Activated CD8-positive, alpha-beta memory T cell treated with anti-CD3 and anti-CD28 coated beads for 1 hour (primary cell): ENCODE measurements at places on chromosomes 1 and 21.

DNA sequence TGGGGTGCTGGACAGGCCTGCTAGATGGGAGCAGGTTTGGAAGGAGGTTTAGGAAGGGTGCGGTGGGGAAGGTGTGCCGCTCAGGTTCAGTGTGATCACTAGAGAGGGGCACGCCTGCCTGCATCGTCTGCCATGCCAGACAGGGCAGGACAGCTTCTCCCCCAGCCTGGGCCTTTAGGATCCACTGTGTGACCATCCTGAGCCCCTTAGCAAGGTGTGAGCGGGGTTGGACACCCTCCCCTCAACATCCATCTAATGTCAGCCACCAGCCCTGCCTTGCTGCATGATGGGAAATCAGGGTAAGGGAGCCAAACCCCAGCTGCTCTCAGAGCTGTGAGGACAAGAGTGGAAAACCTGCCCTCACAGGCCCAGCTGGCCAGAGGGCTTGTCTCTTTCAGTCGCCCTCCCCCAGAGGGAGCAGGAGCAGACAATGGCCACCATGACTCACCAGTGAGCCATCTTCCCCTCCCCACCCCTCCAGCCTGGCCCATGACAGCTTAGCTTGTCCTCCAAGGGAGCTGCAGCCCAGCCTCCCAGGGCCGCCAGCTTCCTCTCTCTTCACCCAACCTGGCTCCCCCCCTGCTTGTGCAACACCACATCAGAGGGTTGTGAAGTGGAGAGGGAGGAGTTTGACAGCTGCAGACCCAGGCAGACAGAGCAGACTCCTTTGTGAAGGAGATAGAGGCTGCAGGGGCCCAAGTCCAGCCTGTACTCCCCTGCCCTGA is 37.0 kb downstream of the NUAK2 start:
- DNase-seq, result peak; percentile 84

DNA sequence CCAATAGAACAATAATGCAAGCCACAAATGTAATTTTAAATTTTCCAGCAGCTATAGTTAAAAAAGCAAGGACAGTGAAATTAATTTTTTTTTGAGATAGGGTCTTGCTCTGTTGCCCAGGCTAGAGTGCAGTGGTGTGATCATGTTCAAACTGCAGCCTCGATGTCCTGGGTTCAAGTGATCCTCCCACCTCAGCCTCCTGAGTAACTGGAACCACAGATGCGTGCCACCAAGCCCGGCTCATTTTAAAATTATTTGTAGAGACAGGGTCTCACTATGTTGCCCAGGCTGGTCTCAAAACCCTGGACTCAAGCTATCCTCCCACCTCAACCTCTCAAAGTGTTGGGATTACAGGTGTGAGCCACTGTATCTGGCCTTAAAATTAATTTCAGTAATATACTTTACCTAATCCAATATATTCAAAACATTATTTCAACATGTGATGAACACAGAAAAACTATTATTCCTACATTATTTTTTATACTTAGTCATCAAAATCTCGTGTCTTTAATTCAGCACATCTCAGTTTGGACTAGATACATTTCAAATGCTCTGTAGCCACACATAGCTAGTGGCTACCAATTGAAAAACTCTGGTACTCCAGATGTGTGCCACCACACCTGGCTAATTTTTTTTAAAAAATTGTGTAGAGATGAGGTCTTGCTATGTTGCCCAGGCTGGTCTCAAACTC is 10.8 kb upstream of the ID3 start:
- no peak for DNase-seq

DNA sequence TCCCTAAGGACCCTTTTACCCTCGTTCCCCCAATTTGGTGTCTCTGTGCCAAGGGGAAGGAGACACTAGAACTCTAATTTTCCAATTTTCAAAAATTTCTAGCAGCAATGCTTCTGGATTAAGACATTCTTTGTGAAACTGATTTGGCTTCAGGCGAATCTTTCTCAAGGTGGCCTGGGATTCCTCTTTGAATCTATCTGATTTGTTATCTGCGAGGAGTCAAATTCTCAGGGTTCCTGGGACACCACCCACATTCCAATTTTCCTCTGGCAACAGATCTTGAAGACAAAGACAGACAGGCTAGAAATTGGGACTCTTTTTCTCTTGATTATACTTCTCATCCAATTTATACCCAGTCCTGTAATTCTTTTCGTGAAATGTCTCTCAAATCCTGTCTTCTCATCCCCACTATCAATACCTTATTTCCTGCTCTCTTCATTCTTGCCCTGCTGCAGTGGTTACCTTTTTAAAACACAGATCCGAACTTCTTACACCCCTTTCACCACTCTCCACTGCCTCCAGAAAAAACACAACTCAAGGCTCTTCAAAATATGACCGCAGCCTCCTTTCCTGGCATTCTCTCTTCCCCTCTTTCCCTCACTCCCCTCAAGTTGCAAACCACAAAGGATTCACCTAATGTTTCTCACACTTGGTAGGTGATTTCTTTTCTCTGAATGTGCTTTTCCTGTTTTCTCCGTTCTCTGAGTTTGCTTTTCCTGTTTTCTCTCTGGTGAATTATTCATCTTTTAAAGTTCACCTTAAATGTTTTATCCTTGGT is 2.7 kb upstream of the MPZL1 start:
- DNase-seq, result no peak

DNA sequence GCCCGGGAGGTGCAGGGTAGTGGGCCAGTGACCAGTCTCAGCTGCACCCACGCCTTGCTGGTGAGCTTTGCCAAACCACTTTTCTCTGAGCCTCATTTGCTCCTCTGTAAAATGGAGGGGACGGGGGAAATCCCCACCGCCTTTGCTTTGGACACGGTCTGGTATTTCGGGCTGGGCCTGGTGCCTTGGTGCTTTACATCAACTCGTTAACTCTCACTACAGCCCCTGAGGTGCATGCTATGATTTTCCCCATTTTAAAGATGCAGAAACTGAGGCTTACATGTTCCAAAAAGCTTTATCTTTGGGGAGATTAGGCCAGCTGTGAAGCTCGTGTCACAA is 116.1 kb upstream of the RUNX3 start:
- DNase-seq, result no peak

DNA sequence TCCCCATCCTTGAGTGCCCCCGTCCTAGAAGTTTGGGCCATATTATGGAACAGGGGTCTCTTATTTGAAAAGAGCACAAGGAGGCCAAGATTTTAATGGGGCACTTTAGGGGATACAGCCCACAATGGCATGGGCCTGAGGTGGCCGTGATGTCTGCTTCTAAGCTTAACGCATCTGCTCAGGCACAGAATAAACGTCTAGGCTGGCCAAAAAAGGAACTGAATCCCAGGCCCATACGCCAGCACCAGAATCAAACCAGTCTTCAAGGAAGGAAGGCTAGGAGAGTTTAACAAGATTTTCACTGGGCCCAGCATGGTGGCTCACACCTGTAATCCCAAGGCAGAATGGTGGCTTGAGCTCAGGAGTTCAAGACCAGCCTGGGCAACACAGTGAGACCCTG is 9.2 kb upstream of the SARS1 start:
- DNase-seq, result no peak

DNA sequence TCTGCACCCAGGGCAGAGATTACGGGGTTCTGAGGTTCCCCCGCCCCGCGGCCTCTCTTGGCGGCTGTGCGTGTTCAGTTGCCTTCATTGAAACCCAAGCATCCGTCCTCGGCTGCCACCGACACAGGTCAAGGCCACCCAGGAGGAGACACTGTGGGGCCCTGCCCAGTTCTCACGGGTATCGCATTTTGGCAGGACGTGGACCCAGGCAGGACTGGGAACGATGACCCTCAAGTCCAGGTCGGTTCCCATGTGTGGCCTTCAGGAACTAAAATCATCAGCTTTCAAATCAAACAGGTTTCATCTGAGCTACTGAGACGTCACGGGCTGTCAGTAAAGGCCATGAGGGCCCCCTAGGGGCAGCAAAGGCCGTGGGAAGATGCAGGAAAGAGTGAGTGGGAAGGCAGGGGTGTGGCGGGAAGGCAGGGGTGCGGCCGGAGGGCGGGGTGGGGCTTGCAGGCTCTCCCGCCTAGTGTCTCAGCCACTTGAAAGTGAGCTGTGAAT is 7.0 kb upstream of the C1orf174 start:
- DNase-seq, result no peak

- DNase-seq, result no peak
Measured at GRCh38 chr1:109786112-109786480, 22.4 kb upstream of the EPS8L3 start.

DNA sequence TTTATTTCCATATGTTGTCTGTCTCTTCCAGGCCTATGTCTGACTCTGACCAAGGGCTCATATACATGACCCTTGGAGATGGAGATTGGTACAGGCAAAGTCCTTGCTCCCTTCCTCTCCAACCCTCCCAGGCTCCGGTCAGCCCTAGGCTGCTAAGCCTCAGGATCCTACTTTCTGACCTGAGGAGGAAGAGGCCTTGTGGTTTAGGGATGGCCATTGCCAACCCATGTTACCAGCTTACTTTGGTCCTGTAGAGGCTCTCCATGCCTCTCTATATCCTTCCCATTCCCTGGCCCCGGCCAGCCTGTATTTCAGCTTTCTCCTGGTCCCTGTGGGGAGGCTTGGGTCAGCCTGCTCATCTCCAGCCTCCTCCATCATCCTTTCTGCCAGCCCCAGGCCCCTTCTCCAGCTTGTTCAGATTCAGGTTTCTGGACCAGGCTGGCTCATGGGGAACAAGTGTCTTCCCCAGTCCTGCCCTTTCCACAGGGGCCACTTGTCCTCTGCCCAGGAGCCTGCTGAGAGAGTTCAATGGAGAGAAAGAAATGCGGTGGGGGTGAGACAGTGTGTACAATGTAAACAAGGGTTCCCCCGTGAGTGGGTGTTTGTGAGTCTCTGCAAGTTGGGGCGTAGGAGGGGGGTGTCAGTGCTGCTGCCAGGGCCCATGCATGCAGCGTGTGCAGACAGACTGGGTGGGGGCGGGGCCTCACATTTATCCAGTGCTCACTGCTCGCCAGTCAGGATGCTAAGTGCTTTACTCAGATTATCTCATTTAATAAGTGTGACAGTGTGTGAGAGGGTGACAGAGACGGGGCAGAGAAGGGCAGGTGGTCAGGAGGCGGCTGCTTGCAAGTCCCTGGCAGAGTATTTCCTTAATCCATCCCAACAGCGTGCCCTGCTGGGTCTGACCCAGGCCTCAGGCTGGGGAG is 31.3 kb upstream of the FOXO6 start:
- no peak for DNase-seq

DNA sequence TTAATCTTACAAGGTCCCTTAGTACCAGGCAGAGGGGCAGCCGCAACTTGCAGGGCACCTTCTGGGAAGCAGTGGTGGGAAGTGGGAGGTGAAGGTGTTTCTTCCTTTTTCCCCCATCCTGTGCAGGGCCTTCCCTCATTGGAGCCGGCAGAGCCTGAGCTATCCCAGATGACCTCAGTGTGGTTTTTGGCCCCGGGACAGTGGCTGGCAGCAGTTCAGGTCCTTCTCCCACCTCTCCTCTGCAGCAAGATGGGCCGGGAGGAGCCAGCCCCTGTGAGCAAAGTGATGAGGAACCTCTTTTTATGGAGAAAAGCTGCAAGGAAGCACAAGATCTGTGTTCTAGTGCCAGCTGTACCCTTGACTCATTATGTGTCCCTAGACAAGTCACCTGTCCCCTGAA is 6.8 kb downstream of the PFKFB2 start:
- DNase-seq, result no peak

GRCh38 chr1:217027403-217028080 is 304.3 kb upstream of the ESRRG start:
- DNase-seq, result no peak
